Stimulated activated CD4-positive, alpha-beta T cell treated with anti-CD3 and anti-CD28 coated beads, Interleukin-1b, Interleukin-23, amount 100 ng/mL, for 1 hour (primary cell): ENCODE measurements at places on chromosomes 7 and 10.

DNA sequence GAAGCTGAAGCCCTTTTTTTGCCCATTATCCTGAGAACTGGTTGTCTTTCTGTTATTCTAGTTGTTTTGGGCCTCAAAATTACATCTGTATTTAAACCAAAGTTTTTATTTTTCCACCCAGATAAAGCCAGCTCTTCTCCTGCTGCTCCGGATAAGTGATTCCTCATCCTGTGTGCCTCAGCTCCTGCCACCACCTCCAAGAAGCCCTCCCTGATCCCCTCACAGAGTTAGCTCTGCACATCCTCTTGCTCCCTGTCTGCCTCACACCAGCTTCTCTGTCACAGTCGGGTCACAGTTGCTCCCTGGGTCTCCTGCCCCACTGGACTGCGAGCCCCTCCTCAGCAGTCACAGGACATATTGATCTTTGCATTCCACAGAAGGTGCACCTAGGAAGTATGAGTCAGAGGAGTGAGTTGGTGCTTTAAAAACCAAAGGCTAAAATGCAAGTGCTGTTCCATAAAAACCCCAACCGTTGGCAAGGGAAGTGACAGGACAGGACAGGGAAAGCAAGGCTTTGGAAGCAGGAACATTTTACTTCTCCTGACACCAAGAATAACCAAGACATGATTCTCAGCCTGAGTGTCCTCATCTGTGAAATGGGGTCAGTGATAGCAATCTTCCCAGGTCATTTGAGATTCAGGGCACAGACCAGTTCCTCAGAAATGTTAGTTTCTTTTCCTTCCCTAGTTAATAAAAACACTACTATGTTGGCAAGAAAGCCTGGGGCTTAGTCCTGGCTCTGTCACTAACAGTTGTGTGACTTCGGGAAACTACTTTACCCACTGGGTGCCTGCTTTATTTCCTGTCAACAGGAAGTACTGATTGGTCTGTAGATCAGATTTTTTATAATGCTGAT is 36.5 kb upstream of the EEPD1 start:
- no peak for DNase-seq

DNA sequence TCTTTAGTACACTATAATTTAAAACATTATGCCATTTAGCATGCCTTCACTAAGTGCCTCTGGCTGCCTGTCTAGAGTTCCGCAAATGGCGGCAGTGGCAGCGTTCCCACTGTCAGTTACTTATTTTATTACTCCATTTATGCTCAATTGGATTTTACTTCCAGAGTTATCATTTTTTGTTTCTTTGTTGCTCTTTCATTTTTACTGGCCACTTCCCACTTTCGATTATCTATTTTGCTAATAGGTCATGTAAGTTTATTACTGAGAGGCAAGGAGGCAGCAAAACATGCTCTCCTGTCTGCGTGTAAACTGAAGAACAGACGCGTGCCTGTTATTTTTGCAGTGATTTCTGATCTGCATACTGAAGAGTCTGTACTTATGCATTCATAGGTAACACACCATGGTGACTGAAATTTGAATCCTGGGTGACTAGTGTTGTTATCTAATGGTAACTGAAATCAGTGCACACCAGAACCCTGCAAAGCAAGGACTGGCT is 23.1 kb downstream of the KDM7A start:
- DNase-seq = no peak

DNA sequence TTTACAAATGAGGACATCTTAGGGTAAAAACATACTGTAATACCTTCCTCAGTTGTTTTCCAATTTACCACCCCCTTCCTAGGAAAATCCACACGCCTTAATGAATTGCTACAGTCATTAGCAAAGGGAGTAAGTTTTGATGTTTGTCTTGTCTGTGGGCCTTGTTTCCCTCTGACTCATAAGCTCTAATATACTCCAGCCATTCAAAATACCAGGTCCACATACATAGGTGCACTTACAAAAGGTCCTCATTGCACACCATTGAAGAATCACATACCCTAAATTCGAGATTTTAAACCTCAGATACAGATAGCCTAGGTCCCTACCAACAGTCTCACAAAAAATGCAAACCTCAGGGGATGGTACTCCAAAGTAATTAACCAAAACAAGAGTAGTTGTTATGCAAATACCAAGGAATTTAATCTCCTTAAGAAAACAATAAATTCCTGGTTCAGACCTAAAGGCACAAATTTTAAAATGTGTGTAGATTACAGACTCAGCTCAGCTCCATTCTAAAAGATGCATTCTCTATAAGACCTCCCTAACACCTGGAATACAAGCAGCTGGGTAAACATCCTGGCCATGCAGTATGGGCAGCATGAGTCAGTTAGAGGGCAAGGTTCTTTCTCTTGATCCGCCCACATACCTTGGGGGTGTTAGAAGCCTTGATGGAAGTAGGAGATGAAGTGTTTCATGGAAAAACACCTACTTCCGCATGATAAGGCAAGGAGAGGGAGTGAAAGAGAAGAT is 3.0 kb upstream of the LIPK start:
- no peak for DNase-seq

DNA sequence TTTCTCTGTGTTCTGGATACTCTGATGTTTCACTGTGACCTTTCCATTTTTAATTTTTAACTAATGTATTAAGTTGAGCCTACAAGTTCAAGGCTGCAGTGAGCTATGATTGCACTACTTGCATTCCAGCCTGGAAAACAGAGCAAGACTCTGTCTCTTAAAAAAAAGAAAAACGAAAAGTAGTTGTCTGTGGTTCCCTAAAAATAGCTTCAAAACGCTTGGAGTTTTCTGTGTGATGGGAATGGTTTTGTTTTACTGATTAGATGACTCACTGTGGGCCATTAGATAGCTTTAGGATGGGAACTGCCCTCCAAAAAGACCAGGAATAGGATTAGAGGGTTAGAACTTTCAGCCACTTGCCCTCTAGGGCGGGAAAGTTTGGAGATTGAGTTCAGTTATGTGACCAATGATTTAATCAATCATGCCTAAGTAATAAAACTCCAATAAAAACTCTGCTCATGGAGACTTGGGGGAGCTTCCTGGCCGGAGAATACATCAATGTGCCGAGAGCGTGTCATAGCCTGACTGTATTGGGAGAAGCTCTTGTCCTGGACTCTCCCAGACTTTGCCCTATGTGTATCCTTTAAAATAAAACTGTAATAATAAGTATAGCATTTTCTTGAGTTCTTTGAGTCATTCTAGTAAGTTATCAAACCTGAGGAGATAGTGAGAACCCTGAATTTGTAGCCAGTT is 147.1 kb downstream of the LYZL1 start:
- DNase-seq = no peak

DNA sequence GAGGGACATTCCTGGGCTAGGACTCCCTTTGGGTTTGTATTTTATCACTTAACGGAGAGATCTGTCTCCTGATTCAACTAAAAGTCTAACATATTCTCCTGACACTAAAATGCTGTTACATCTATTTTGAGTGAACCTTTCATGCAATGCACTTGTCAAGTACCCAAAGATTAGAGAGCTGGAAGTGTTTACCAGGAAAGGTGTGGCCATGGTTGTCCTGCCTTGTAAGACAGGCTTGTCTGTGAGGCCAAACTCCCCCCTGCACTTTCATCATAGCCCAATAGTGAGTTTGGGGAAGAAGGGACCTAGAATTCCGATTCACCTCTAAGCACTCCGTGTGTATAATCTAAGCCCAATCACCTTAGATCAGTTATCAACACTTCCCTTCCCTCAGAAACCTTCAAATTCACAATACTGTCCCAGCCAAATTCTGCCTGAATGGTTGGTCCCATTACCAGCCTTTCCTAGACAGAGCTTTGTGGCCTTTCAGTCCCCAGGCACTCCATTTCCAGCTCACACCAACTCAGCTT is 162.6 kb upstream of the NAMPT start:
- DNase-seq = no peak

DNA sequence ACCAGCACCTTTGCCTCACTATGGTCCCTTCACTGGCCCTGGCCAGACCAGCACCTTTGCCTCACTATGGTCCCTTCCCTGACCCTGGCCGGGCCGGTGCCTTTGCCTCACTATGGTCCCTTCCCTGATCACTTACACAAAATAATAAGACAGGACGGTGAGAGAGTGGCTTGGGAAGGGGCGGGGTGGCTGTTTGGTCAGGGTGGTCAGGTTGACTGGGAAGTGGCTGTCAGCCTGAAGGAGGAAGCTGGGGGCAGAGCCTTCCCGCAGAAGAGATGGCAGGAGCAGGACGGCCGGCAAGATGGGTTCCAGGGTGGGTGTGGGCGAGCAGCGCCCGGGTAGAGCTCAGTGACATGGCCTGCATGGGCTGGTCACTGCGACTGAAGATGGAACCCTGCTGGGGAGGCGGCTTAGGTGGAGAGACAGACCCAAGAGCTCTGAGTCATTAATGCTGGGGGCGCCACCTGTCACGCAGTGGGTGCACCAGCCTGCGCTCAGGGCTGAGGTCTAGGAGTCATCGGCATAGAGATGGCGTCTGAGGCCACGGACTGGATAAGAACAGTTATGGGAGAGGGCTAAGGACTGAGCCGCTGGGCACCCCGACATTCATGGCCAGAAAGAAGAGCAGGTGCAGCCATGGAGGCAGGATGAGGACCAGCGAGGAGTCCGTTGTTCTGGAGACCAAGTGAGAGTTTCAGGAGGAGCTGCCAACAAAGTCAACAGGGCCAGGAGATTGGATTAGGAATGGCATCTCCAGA is 91.8 kb downstream of the CHST15 start:
- no peak for DNase-seq
